Stromal cell of bone marrow (primary cell): ENCODE measurements at places on chromosomes 6 and 20.

- DNase-seq: no peak
Measured at GRCh38 chr6:3247255-3248146, 11.2 kb upstream of the PSMG4 start.

DNA sequence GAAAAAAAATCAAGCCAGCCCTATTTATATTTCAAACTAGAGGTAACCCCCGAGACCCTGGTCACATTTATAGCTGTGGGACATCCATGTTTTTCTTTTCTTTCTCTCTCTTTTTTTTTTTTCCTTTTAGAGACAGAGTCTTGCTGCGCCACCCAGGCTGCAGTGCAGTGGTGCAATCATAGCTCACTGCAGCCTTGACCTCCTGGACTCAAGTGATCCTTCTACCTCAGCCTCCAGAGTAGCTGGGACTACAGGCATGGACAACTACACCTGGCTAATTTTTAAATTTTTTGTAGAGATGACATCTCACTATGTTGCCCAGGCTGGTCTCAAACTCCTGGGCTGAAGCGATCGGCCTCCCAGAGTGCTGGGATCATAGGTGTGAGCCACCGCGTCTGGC lies 12.1 kb downstream of the MAVS start:
- DNase-seq: no peak

GRCh38 chr20:13458860-13459451 lies 179.8 kb downstream of the TASP1 start:
- peak; percentile 20 for DNase-seq

DNA sequence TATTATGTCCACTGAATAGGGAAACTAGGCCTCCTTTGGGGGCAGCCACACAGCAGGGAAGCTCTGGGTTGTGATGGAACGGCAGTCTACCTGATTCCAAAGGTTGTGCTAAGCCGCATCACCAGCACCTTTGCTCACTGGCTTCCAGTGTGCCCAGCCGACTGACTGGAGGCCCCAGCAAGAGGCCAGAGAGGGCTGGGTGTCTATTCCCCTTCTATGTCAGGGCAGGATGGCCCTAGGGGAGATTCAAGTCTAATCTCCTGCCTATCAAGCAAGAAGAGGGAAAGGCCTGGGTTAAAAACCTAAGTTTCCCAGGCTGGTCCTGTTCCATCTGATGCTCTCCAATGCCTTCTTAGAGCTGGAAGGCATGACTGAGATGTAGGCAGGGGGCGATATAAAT lies 53.6 kb downstream of the JPH2 start:
- no peak for DNase-seq

DNA sequence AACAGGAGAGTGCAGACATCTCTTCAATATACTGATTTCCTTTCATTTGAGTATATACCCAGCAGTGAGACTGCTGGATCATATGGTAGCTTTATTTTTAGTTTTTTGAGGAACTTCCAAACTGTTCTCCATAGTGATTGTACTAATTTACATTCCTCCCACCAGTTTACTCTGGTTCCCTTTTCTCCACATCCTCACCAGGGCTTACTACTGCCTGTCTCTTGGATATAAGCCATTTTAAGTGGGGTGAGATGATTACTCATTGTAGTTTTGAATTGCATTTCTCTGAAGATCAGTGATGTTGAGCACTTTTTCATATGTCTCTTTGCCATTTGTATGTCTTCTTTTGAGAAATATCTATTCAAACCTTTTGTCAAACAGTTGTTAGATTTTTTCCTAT lies 64.9 kb upstream of the HMGCLL1 start:
- peak; percentile 68 for DNase-seq

DNA sequence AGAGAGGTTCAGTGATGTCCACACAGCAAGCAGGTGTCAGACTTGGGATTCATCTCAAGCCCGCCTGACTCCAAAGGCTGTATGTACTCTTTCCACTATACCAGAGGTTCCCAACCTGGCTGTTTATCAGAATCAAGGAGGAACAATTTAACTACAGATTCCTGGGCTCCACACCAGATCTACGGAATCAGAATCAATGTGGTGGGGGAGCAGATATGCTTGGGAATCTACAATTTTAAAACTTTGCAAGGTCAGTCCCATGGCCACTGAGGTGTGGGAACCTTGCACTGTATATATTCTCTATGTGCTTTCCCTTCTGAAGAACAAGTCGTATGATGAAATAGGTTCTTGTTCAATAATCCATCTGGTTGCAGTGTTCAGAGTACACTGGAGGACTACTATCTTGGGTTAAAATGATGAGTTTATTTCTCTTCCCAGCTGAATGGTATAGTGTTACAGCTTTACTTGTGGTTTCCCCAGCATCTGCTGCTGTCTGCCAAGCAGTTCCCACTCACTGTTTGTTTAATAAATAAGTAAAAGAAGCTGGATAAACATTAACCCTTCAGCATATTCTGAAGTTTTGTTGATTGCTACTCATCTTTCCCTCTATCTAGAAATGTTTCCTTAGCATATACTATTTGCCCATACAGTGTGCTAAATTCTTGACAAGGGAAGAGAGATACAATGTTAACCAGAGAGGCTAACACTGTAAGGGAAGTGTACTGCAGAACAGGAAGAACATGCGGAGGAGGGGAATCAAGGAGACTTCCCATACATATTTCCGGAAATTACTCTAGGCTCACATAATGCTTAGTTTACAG lies 9.9 kb downstream of the TTI1 start:
- peak; percentile 40 for DNase-seq

DNA sequence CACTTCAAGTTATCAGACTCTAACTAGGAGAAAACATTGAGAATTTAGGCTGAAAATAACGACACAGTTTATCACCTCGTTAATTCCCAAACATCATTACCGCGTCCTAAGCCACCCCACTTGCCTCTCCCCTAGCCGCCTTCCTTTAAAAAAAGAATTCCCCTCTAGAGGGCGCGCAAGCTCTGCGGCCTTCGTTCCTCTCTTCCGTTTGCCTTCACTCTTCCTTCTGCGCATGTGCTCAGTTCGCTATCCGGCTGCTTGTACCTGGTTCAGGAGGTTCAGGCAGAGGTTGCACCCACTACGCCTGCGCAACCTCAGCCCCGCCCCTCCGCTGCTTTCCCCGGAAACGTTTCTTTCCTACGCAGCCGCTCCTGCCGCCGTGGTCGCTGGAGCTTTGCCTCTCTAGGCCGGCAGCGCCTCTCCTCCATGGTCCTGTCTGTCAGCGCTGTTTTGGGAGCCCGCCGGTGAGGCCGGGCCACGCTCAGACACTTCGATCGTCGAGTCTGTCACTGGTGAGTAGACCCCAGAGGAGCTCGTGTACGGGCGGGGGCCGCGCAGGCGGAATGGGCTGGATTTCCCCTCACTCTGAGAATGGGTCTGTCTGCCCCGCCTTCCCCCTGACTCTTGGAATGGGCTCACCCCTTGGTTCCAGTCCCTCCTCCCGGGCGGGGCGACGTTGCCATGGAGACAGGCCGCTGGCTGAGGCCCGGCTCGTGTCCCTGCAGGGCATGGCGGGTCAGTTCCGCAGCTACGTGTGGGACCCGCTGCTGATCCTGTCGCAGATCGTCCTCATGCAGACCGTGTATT lies at the start of gene SYS1:
TSS of gene SYS1 (plus strand) at position 353 of the 807 bp plus-strand sequence. CDS start at position 729, 376 bp downstream.
- peak; percentile 96 for DNase-seq

DNA sequence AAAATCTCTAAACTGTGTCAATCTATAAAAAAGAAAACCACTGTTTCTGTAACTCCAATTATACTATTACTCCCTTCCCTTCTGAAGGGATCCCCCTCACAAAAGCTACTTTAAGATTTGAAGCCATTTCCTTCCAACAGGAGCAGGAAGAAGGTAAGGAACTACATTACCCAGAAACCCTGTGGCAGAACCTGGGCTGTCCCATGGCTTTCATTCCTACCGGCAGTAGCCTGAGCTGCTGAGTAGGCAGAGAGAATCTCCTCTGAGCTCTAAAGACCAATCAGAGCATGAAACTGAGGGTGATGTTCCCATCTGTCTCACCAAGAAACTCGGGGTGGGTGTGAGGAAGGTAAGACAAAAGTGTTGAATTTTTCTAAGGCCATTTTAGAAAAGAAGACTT lies 108.0 kb upstream of the LRFN2 start:
- DNase-seq: no peak

GRCh38 chr6:98287876-98288275 lies 546.5 kb upstream of the POU3F2 start:
- DNase-seq: no peak

GRCh38 chr6:142372348-142372747 lies 70.5 kb downstream of the ADGRG6 start:
- DNase-seq: no peak

GRCh38 chr6:107418118-107418517 lies 41.2 kb downstream of the PDSS2 start:
- no peak for DNase-seq

DNA sequence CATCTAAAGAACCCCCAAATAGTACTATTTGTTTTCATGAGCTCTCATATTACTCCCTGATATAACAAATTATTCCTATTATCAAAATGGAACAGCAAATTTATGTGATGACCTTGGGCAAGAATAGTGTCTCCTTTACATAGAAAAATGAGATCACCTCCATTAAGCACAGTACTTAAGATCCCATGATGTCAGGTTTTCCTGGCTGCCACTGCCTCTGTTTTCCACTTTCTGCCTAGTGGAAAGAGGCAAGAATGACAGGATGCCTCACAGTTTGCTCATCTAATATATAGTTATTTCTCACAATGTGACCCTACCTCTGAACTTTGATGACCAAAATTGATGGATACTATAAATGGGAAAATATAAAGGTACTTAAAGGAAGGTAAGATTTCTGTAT lies 260.1 kb upstream of the SGK1 start:
- no peak for DNase-seq

DNA sequence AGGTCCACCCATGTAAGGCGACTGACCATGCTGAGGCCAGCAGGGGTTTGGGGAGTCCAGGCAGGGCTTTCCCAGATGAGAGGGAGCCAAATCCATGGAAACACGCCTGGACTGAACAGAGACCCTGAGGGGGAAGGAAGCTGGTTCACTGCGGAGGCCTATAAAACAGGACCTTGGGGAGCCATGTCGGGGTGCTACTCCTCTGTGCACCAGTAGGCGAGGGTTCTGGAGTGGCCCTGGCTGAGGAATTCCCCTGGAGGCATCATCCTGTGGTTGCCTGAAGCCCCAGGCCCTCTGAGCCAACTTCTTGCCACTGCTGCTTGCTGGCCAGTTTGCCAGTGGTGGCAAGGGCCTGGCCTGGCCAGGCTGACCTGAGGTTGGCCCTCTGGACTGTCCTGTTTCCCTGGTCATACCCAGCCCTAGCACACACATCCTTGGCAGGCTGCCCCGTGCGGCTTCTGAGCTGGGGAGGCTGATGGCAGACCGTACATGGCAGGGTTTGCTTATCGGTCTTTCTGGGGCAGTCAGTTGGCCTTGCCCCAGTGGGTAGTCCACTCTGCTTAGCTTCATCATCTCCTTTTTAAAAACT lies 2.2 kb upstream of the LRRN4 start:
- DNase-seq: no peak

- DNase-seq: no peak
Measured at GRCh38 chr6:154638369-154638768, 94.8 kb upstream of the SCAF8 start.

GRCh38 chr6:47111685-47112084 lies 69.6 kb upstream of the ADGRF1 start:
- DNase-seq: no peak

DNA sequence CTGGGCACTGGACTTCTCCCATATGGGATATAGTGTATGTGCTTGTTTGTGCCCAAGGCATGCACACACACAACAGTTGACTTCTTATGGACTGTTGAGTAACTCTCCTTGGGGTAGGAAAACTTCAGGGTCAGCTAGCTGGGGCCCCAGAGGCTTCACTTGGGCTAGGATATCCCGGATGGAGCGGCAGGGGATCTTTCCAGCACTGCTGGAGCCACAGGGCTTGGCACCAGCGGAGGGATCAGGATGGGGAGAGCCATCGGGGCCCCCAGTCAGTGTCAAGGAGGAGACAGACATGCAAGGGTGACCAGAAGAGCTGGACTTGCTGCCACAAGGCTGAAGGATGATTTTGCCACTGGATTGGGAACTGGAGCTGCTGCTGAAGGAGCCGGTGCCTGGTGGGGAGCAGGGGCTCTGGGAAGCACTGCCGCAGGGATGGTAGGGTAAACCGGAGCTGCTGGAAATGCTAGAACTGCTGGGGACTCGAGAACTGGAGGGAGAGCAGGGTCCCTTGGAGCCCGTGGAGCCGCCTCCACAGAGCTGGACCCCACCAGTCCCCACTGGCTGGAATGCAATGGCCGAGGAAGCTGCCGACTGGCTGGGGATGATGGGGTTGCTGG lies 1.5 kb downstream of the PSORS1C1 start:
- no peak for DNase-seq

- DNase-seq: no peak
Measured at GRCh38 chr6:41557335-41557734, 11.2 kb downstream of the FOXP4 start.

- DNase-seq: no peak
Measured at GRCh38 chr6:96542702-96543101, 20.2 kb upstream of the FHL5 start.

- DNase-seq: peak; percentile 59
Measured at GRCh38 chr6:3251462-3252314, 7.1 kb upstream of the PSMG4 start.

GRCh38 chr6:23036406-23036983 lies 467.1 kb downstream of the HDGFL1 start:
- no peak for DNase-seq

- no peak for DNase-seq
Measured at GRCh38 chr20:25397096-25397495, 6.5 kb upstream of the ABHD12 start.

DNA sequence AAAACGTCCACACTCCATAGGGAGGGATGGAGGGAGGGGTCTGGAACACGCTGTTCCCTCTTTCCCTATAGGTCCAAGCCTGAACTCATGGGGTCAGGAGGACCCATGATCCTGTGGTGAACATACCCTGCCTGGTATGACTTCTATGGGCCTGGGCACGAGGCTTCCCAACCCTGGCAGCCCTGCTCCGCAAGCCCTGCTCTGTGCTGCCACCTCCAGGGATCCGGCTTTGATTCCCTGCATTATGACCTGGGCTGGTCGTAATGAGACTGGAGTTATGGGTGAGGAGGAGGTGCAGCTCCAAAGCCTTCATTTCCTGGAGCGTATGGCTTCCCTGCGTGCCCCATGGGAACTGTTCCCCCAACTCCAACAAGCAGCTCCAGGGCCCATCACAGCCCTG lies 54.9 kb downstream of the CDH22 start:
- DNase-seq: no peak

- DNase-seq: peak; percentile 6
Measured at GRCh38 chr20:38790200-38791053, 15.1 kb upstream of the PPP1R16B start.
